ENCODE measurements at places on chromosomes 16 and 17.

GRCh38 chr16:54177862-54178477, 108.6 kb downstream of the IRX3 start:
- no peak for DNase-seq

DNA sequence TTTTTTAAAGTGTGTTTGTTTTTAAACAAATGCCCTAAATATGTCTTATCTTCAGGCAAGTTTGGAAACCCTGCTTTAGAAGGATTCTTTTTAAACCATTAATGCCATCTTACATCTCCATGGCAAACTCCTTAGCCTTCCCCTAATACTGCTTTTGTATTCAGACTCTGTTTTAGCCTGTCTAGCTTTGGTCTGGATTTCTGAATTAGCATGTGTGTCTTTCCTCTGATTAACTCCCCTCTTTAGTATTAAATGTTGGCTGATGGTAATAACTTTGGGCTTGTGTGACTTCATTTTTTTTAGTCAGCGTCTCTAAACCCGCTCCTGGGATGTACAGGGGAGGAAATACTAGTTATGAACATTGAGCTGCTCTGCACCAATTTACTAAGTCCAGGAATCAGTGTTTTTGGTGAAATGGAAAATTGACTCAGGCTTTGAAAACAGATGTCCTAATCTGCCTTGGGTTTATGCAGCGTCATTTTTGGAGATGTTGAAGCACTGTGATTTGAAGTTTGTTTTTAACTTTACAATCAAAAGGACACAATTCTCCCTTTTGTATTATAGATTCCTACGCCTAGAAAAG, 22.2 kb downstream of the WIPF2 start:
- no peak for DNase-seq

DNA sequence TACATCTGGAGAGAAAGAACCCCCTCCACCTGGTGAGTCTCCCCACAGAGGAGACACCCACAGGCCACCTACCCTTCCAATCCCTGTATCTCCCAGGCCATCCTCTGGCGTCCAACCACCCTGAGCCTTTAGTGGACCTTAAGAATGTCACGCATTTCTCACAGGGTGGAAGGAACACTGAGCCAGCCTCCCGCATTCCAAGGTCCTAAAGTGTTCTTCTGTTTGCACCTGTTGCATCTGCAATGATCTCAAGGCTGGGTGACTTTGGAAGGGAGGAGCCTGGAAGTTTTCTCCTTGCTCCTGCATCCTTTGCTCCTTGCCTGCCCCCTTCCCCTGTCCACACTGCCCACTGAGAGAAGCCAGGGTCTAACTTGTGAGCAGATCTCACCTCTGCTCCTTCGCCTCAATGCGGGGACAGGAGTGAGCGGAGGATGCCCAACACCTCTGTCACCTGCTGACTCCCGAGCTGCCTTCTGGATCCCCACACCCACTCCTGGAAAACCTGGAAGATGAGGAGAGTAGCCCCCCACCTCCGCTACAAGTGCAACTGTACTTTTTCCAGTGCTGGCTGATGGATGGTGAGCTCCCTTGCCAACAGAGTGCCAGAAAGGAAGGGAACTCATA, 3.7 kb downstream of the CHST5 start:
- DNase-seq = no peak

GRCh38 chr16:58970775-58971174, 236.7 kb upstream of the GOT2 start:
- DNase-seq = no peak

DNA sequence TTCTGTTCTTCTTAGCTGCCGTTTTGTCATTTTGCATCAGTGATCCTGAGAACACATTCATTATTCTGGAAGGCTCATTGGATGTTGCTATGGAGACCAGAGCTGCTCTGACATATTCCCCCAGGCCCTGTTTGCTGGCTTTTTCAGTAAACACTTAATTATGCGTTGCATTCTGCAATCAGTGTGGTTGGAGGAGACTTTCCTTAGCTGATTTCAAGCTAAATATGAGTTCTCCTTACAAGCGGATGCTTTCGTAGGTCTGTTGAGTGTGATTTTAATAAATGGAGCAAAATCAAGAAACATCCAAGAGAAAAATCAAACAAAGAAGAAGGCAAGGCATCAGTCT, 38.2 kb upstream of the NUDT7 start:
- DNase-seq = no peak

GRCh38 chr16:88367560-88367959, 15.2 kb upstream of the ZNF469 start:
- DNase-seq = no peak

DNA sequence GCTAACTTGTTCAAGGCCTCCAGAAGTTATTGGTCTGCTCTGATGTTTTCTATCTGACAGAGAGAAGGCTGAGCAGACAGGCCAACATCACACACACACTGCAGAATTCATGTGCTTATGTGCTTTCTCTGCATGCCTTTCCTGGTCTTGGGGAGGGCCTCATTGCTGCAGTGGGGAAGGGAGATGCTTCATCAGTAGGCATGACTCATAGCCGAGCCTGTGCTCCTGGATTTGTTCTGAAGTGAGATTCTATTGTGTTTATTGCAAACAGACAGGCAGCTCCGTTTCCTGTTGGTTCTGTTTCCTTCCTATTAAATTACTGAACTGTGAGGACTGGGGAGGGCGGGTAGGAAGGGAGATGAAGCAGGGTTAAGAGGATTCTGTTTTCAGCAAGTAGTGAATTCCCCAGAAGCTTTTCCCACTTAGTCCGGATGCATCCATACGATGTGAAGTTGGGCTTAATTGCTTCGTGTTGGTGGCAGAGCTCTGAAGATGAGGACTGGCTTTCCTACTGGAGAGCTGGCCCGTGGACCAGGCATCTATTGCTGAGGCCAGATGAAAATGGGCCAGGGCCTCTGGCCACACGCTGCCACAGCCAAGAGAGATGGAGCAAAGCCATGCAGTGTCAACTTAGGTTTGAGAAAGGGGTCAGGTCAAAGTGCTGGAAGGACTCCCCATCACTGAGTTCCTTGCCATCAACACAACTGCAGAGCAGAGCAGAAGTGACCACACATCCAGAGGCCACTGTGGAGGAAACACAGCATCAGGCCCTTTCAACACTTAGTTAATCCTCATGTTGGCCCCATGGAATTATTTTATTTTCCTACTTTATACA, 179.3 kb downstream of the UTP18 start:
- DNase-seq = no peak

DNA sequence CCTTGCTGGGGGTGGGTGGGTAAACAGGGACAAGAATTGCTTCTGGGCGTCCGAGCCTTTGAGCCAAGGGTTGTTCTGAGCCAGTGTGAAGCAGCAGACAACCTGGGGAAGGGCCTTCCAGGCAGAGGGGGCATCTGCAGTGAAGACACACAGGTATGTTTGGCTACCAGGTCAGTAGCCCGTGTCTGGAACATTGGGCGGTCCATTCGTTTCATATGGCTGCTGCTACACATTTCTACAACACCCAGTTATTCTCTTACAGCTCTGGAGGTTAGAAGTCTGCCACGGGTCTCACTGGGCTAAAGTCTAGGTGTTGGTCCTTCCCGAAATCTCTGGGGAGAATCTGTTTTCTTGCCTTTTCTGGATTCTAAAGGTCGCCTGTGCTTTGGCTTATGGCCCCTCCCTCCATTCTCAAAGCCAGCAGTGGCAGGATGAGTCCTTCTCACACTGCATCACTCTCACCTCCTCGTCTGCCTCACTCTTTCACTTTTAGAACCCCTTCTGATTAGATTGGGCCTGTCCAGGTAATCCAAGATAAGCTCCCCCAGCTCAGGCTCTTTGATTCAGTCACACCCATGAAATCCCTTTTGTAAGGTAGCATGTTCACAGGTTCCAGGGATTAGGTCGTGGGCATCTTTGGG, 136.1 kb downstream of the CLEC16A start:
- DNase-seq = no peak

DNA sequence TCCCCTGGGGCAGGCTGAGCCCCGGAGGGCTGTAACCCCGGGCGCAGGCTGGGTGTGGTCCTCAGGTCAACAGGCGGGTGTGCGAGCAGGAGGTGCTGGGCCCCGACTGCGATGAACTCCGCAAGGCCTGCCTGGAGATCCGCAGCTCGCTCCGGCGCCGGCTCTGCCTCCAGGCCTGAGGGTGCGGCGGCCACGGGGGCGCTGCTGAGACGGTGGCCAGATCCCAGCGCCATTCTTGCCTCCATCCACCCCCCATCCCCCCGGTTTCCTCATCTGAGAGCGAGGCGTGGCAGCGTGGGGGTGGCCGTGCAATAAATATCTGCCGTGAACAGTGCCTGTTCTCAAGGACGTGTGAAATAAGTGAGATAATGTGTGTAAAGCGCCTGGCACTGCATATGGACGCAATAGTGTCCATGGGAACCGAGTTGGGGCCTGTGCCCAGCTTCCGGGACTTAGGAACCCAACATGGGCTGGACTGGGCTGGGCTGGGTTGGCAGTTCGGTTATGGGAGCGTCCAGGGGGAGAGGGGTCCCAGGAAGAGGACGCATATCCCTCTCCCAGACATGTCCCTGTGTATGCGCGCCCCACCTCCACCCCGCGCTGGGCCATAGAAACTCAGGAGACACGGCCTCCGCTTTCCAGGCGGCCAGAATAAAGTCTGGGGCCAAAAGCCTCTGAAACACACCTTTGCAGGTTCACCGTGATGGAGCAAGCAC, 15.0 kb downstream of the ZNF213 start:
- DNase-seq = no peak

- DNase-seq = no peak
Observed at GRCh38 chr17:81922566-81923301, 4.8 kb upstream of the SIRT7 start.

Measured in smooth muscle cell of the brain vasculature (primary cell).